ENCODE measurements at places on chromosomes 3 and 15. TPM values are rescaled to one million over a fixed set of nuclear protein-coding genes. Genes with fewer than 3 reads are reported as not detected.
A peak's percentile ranks its signal among the peaks of the same experiment; 100 is the strongest.

The SST gene
- not detected for total RNA-seq

The CLDN16 gene
- not detected for total RNA-seq

The LRCH3 gene
- total RNA-seq, result 66.1 TPM

The KBTBD8 gene
- total RNA-seq, result 18.2 TPM

The HIGD2B gene
- not detected for total RNA-seq

The ANKRD63 gene
- total RNA-seq, result 0.35 TPM

The LSAMP gene
- not detected for total RNA-seq

The GPR15 gene
- total RNA-seq, result 5.7 TPM

- DNase-seq, result no peak
Measured at GRCh38 chr15:73270366-73271097, 98.2 kb downstream of the HCN4 start.

GRCh38 chr3:38958026-38958720 lies 93.6 kb downstream of the SCN11A start:
- DNase-seq, result no peak

- no peak for DNase-seq
Measured at GRCh38 chr3:9078561-9079240, 115.4 kb upstream of the RAD18 start.

DNA sequence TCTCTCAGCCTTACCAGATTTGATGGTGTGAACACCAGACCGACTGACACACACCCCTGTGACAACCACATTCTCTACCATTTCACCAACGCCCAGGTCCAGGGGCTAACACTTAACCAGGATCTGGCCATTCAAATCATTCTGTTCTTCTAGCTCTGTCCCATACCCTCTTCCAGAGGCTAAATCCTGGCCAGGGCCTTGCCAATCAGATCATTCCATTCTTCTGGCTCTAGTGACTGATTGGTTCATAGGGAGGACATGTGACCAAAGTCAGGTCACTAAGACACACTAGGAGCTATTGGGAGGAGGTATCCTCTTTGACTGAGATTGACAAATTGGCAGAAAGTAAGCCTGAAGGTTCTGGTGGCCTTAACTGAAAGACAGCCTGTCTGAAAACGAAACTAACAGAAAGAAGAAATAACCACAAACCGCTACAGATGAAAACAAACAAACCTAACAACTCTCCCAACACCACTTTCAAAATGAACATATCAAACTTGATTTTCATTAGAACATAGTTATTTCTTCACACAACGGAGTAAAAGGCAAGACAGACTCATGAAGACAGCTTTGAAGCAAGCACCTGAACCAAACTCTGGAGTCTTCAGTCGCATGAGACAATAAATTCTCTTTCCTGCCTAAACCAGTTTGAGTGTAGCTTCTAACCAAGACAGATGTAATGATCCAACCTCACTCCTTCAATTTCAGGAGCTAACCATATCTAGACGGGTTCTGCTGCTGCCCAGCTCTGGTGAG lies 68.5 kb downstream of the TRANK1 start:
- DNase-seq, result peak; percentile 89

DNA sequence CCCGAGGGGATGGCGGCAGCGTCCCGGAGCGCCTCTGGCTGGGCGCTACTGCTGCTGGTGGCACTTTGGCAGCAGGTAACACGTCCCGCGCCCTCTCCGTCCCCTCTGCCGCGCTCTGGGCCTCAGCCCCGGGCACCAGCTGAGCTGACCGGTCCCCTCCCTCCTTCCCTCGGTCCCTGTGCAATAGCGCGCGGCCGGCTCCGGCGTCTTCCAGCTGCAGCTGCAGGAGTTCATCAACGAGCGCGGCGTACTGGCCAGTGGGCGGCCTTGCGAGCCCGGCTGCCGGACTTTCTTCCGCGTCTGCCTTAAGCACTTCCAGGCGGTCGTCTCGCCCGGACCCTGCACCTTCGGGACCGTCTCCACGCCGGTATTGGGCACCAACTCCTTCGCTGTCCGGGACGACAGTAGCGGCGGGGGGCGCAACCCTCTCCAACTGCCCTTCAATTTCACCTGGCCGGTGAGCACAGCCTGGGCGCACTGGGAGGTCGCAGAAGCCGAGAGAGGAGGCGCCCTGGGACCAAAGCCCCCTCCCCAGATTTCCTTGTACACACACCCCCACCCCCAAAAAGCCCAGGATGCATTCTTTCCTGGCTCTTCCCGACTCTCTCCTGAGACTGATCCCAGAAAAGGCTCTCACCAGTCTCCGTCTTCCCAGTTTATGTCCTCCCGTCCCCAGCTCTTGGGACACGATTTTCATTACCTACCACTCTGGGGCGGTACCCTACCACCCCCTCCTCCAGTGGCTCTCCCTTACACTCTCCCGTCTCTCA lies 705 bp downstream of the DLL4 start:
- DNase-seq, result no peak

GRCh38 chr3:140830391-140830790 lies 111.2 kb upstream of the SLC25A36 start:
- DNase-seq, result no peak

DNA sequence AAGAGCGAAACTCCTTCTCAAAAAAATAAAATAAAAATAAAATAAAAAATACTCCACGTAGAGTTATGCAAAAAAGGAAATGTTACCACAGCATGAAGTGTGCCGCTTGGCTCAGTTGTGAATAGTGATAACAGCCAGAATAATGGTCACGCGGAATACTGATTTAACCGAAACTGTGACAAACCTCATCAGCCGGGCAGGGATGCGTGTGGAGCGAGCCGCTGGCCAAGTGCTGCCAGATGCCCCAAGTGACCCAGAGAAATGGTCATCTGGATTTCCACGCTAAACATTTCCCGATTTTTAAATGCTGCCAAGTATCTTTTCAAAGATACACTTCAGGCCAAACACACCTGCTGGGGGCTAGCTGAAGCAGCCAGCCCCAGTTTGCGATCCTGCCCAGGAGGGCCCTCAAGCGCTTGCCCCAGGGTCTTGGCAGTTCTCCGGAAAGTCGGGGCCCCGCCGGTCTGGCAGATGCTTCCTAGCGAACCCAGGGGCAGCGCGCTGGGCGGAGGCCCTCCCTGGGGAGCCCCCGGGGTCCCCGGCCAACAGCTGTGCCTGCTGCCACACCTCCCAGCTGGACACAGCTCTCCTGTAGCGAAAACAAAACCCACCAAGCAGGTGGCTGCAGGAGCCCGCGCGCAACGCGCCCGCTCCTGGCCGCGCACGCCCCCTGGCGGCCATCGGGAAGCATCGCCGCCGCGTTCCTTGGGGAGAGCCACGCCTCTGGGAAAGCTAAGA lies 35.1 kb downstream of the CMTM6 start:
- DNase-seq, result peak; percentile 66

DNA sequence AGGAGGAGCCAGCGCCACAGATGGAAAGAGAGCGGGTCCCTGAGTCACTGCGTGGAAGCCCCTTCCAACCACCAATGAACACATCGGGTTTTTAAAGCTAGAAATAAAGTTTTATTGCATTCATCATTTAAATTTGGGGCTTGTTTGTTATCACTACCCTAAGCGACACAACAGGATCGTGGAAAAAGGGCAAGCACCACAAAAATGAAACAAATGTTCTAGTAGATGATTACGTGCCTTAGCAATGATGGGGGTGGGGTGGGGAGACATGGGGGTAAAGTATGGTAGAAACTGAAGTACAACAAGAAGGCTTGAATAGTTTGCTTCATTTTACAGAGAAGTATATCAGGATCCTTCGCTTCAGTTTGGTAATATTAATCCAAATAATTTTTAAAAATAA lies 221.6 kb upstream of the ATP10A start:
- no peak for DNase-seq

- no peak for DNase-seq
Measured at GRCh38 chr15:96115642-96116041, 214.9 kb upstream of the NR2F2 start.

- DNase-seq, result no peak
Measured at GRCh38 chr3:21792176-21792575, 41.2 kb upstream of the ZNF385D start.

DNA sequence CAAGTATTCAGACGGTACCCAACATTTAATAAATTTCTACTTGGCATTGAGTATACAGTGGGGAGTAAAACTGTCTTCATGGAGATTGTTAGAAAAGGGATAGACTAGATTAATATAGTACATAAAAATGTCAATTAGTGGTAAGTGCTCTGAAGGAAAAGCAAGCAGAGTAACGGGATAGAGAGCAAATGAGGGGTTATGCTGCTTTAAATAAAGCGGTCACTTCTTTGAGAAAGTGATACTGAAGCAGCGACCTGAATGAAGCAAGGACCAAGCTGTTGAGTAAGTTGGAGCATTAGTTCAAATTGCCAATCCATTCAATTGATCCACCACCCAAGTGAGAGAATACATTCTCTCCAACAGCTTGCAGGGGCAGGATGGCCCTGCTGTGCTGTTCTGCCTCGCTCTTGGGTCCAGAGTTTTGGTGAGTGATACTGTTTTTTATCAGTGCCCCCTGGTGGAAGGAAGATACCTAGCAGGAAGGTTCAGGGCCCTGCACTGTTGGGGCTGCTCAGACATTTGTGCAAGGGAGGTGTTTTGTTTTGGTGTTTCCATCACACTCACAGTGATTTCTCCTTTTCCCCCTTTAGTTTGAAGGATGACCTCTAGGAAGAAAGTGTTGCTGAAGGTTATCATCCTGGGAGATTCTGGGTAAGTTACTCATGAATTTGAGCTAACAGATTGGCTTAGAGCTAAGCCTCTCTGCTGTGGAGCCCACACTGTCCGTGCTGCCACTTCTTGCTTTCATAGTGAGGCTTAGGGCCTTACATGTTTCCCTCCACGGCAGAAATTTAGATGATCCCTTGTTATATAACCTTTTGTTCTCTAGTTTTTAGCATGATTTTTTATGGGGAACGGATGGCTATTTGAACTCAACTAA lies 69.0 kb downstream of the RAB7A start:
- peak; percentile 80 for DNase-seq

GRCh38 chr3:52317208-52318000 lies 1.3 kb downstream of the DNAH1 start:
- peak; percentile 74 for DNase-seq

DNA sequence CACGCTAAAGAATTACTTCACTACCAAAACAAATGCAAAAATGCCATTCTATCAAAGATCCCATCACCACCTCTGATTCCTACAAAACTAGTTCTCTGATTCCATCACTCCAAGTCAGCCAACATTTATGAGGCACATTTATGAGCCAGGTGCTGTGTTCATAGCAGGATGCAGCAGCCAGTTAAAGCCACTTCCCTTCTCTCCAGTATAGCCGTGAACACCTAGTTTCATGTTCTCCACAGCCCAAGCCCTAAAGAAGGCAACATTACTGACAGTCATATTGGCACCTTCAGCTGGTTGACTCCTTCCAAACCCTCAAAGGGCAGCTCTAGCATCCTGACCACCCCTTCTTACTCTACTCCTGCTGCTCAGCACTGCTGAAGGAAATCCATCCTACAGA lies 36.4 kb downstream of the RYK start:
- no peak for DNase-seq

GRCh38 chr15:48536681-48537091 lies 108.8 kb downstream of the FBN1 start:
- DNase-seq, result no peak

DNA sequence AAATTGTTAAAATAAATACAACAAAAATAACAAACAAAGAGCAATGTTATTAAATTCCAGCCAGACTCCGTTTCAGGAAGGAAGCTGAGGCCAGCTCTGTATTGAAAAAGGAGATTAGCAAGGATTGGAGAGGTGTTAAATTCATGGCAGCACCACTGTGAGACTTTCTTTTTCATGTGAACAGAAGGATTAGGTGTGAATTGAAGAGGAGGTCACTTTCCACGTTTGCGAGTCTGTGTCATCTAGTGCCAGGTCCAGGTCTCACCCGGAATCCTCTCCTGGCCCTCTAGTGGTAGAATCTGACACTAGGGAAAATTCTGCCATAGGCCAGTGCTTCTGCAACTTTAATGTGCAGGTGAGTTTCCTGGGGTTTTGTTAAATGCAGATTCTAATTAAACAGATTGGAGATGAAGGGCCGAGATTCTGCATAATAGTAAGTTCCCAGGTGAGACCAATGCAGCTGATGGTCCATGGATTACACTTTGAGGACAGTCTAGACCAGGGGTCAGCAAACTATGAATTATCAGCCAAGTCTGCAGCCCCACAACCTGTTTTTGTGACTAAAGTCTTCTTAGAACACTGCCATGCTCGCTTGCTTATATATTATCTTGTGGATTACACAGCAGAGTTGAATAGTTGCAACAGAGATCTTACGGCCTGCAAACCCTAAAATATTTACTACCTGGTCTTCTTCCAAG lies 9.2 kb upstream of the SLC6A1 start:
- no peak for DNase-seq

DNA sequence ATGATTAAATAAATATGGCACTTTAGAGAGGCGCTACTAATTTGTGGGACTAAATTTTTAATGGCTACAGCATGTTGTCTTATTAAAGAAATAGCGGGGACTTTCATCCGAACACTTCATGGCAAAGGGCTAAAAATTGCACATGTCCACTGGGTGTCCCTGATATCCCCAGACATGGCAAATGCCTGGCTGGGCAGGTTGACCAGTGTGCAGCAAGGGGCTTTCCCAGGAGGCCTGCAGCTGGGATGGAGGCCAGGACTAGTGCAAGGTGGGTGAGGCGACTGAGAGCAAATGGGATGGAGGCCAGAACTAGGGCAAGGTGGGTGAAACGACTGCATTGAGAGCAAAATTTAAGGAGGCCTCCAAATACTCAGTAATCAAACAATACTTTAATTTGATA lies 167.4 kb upstream of the SMAD3 start:
- no peak for DNase-seq

GRCh38 chr3:106120356-106120755 lies 251.5 kb upstream of the CBLB start:
- no peak for DNase-seq

DNA sequence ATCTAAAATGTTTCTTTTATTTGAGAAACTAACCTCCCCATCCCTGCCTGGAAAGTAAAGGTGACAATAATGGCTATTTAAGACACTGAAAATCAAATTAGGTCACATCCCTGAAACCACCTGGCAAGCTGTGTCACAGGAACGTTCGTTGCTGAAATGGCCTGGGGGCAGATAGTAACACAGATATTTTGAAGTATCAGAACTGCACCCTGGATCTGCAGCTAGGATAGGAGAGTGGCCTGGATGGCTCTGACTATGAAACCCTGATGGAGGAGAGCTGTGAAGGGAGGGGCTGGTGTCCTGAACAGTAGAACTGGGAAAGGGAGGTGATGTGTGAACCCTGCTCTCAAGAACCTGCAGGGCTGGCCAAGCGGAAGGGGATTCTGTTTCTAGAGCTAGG lies 648.3 kb upstream of the CFAP20DC start:
- DNase-seq, result no peak

- no peak for DNase-seq
Measured at GRCh38 chr15:93073465-93073952, 15.5 kb downstream of the RGMA start.

GRCh38 chr3:197793247-197793646 lies 2.2 kb downstream of the LRCH3 start:
- peak; percentile 20 for DNase-seq

- DNase-seq, result no peak
Measured at GRCh38 chr3:36891701-36892160, 53.1 kb downstream of the TRANK1 start.

- DNase-seq, result peak; percentile 21
Measured at GRCh38 chr15:70436428-70436827, 326.9 kb downstream of the UACA start.
